Suppressor macrophage (primary cell): ENCODE measurements at places on chromosomes 13 and 19.
A peak's percentile ranks its signal among the peaks of the same experiment; 100 is the strongest.

- DNase-seq: peak; percentile 67
These were observed 99.3 kb downstream of the EPSTI1 start for GRCh38 chr13:42892760-42893159.

GRCh38 chr19:9883231-9883758, 48.2 kb downstream of the PIN1 start:
- DNase-seq: no peak

DNA sequence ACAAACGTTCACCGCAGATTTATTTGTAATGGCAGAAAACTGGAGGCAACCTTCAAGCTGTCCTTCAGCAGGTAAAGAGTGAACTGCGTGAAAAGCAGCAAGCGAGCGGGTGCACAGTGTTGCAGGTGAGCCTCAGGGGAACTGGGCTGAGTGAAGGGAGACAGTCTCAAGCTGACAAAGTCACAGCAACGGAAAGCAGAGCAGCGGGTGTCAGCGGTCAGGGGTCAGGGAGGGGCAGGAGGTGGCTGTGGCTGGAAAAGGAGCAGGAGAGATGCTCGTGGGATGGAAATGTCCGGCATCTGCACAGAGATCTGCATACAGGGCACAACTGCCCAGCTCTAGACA, 8.5 kb upstream of the RASA3 start:
- no peak for DNase-seq

DNA sequence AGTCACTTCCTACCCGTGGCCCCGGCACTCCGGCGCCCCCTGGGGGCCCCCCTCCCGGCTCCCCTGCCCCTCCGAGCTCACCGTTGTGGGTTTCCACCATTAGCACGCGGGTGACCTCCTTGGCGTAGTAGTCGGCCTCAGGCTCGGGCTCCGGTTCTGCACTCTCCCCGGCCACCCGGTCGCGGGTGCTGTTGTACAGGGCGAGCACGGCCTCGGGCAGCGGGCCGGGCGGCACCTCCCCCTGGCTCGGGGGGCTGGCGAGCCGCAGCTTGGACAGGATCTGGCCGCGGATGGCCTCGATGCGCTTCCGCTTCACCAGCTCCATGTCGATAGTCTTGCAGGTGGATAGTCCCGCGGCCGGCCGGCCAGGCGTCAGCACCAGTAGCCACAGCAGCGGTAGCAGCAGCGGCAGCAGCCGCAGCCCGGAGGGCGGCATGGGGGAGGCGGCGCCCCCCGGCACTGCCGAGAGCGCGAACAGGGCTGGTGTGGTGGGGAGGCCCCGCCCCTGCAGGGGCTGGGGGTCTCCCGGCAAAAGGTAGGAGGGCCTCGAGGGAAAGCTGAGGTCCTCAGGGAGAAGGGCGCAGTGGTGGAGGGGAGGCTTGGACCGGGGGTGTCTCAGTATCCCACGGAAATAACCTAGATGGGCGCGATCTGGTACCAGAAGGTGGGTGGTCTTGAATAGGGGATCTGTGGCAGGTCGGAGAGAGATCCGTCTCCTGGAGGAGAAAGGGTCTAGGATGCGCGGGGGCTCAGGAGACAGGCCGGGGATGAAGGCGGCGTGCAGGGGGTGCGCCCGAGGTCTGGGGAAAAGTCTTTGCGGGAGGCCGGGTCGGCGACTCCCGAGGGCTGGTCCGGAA, 885 bp downstream of the TGFB1 start:
- DNase-seq: peak; percentile 91

- DNase-seq: no peak
These were observed 1.6 kb upstream of the METTL21C start for GRCh38 chr13:102696465-102696864.

- no peak for DNase-seq
These were observed 4.7 kb upstream of the UBA52 start for GRCh38 chr19:18566953-18567352.

DNA sequence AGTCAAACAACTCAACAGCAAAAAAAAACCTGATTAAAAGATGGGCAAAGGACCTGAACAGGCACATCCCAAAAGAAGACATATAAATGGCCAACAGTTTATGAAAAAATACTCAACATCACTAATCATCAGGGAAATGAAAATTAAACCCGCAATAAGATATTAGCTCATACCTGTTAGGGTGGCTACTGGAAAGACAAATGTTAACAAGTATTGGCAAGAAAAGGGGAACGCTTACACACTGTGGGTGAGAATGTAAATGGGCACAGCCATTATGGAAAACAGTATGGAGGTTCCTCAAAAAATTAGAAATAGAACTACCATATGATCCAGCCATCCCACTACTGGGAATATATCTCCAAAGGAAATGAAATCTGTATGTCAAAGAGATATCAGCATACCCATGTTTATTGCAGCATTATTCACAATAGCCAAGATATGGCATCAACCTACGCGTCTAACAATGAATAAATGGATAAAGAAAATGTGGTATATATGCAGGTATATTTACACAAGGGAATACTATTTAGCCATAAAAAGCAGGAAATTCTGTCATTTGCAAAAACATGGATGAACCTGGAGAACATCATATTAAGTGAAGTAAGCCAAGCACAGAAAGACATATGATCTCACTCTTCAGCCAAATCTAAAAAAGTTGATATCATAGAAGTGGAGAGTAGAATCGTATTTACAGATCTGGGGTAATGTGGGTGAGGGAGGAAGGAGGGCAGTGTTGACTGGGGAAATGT, 2.3 kb downstream of the ZNF780A start:
- DNase-seq: no peak

- DNase-seq: no peak
These were observed 1150.2 kb upstream of the PCDH9 start for GRCh38 chr13:68380041-68380973.
